Right ventricle myocardium inferior (tissue), 1 donor: ENCODE measurements at places on chromosomes 5 and 9. TPM values are rescaled to one million over a fixed set of nuclear protein-coding genes. Genes with fewer than 3 reads are reported as not detected.

HNRNPH1 gene
- 218 TPM for total RNA-seq

SH2D3C gene
- total RNA-seq, result 21.3 TPM

MEF2C gene
- total RNA-seq, result 46.7 TPM

FABP6 gene
- 3.5 TPM for total RNA-seq

DNA sequence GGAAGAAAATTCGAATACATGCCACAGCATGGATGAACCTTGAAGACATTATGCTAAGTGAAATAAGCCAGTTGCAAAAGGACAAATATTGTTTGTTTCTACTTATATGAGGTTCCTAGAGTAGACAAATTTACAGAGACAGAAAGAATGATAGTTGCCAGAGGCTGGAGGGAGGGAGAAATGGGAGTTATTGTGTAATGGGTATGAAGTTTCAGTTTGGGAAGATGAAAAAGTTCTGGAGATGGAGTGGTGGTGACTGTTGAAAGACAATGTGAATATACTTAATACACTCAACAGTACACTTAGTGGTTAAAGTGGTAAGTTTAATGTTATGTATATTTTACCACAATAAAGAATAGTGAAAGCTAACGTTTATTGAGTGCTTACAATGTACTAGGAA lies 99.6 kb upstream of the SLC44A1 start:
- no peak for DNase-seq

GRCh38 chr5:179530069-179530998 lies 20.0 kb upstream of the RUFY1 start:
- DNase-seq, result peak; percentile 85

- DNase-seq, result peak; percentile 5
Measured at GRCh38 chr9:129462360-129462759, 158.5 kb downstream of the C9orf50 start.
